Stimulated activated CD4-positive, alpha-beta T cell treated with anti-CD3 and anti-CD28 coated beads, Interleukin-1b, Interleukin-23, amount 100 ng/mL, for 4 hours (primary cell): ENCODE measurements at places on chromosomes 3 and 15.

- no peak for DNase-seq
These were observed 205.9 kb downstream of the RSL24D1 start for GRCh38 chr15:54990793-54991192.

- DNase-seq: no peak
These were observed 13.8 kb downstream of the ABTB1 start for GRCh38 chr3:127686512-127686894.

DNA sequence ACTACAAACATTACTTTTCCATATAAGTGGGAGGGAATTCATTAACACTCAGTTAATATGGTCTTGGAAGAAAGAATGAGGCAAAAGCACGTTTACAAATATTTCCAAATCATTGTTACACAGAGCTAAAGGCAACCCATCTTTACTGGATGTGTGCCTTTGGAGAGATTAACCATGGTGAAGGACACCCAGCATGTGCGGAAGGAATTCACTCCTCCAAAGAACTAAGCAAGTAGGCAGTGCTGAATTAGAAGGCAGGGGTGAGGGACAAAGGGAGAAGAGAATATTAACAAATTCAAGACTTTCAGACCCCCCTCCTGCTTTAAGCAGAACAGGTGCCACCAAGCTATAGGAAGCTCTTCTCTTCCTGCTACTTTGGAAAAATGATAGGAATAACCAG, 10.1 kb downstream of the ARPP21 start:
- no peak for DNase-seq

DNA sequence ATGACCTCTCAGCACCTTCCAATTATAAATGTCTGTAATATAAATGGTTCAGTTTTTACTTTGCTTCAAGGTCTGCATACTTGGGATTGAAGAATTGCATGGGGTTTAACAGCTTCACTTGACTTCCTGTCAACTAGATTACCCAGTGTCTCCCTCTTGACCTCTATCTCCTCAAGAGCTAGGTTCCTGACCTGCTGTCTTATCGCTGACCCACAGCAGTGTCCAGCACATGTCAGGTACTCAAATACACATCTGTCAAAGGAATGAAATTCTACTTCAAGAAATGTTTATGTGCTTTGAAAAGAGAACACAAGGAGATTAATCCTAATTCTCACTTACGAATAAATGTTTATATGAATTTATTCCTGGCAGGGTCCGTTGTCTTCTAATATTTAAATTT, 284.5 kb downstream of the SLC9A9 start:
- DNase-seq: no peak

DNA sequence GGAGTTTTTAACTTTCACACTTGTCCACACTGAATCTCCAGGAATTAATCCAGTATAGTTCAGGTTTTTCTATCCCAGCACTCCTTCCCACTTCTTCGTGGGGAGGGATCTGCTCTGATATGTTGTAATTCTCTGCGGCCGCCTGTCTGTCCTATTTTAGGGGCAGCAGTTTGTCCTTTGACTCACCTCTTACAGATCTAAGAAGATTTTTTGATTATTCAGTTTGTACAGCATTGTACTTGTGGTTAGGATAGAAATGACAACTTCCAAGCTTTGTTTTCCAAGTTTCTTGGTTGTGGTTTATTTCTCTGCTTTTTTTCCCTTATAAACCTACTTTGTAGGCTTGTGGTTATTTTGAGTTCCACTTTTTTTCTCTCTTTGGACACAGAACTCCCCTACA, 601.7 kb downstream of the SI start:
- no peak for DNase-seq

DNA sequence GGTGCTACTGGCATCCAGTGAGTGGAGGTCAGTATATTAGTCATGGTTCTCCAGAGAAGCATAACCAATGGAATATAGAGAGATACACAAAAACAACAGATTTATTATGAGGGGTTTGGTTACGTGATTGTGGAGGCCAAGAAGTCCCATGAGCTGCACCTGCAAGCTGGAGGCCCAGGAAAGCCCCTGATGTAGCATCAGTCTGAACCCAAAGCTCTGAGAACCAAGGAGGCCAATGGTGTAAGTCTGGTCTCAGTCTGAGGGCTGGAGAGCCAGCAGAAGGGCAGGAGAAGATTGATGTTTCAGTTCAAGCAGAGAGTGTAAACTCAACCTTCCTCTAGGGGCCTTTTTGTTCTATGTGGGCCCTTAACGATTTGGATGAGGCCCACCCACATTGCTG, 144.1 kb downstream of the KLF13 start:
- no peak for DNase-seq

DNA sequence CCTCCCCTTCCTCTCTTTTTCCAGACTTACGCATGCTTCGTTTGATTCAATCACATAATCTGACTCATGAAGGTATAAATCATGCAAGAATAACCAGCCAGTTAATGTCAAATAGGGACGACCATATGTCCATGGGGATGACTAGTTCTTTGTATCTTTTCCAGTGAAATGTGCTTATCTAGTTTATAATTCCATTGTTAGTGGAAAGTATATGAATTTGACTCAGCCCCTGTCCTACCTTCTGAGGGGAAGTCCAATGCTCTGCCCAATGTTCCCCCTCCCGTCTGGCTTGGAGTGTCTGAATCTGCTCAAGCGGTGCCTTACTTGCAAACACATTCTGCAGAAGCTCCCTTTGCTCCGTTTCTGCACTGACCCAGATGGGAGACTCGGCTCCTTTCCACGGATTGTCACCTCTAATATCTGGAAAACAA, 55.0 kb upstream of the EPHB3 start:
- no peak for DNase-seq

DNA sequence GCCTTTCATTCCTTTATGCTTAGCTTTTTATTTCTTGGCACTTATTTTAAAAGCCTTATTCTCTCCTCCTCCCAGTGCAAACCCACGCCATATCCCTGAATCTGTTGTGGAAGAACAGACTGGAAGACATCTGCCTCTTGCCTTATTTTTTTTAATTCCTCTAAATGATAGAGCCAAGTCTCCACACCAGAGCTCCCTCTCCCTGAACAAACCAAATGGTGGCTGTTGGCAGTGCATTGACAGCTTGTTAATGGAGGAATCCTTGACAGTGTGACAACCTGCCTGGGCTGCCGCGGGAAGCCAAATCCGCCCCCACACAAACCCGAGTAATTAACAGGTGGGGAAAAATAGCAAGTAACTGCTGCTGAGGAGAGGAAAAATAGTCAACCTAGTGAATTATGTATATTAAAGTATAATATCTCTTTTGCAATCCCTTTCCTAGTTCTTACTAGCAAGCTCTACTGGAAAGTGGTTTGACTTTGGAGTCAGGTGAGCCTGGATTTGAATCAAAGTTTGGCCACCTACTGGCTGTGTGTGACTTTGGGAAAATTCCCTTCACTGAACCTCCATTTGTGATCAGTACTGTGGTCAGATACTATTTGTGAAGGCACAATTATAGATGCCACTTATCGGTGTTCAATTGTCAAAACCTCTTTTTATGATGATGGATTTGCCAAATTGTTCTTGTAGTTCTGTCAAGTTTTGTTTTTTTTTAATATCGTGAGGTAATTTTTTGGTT, 589.6 kb downstream of the PDCD6IP start:
- DNase-seq: no peak

- DNase-seq: no peak
These were observed 202.7 kb downstream of the CNTN4 start for GRCh38 chr3:2301361-2301760.

- DNase-seq: no peak
These were observed 8.3 kb upstream of the CSPG4 start for GRCh38 chr15:75720787-75721479.

DNA sequence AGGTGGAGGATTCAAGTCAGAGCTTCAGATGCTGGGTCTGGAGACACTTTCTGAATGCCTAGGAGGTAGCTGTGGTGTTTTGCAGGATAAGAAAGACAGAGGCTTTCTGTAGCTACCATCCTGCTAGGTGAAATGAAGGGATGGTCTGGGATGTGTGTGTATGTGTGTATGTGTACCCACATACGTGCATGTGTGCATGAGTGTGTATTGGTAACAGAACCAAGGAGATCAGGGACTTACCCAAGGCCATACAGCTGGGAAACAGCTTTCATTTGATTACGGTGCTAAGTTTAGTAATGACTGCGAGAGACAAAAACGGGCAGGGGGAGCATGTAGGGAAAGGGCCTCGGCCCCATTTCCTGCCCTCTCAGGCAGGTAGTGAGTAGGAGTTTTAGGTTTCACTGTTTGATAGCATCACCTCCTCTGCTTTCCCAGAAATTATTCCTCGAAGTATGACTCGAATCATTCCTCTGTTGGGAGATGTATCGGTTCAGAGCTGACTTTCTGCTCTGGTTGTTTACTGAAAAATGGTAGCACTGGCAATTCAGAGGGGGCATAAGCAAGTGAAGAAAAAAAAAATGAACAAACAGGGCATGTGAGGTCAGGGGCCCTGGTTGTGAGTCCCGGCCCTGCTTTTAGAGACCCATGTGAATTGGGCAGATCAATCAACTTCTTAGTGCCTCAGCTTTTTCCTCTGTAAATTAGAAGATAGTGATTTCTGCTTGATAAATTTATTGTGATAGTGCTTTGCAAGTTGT, 130.7 kb downstream of the LPP start:
- peak; percentile 7 for DNase-seq

GRCh38 chr15:98997755-98998154, 9.8 kb downstream of the PGPEP1L start:
- DNase-seq: no peak

GRCh38 chr3:41331041-41331440, 131.7 kb downstream of the CTNNB1 start:
- no peak for DNase-seq

GRCh38 chr3:108322352-108322751, 26.0 kb downstream of the HHLA2 start:
- DNase-seq: peak; percentile 15

GRCh38 chr3:153670577-153670976, 450.6 kb upstream of the ARHGEF26 start:
- no peak for DNase-seq

- no peak for DNase-seq
These were observed 46.5 kb upstream of the SMAD6 start for GRCh38 chr15:66655511-66655910.

DNA sequence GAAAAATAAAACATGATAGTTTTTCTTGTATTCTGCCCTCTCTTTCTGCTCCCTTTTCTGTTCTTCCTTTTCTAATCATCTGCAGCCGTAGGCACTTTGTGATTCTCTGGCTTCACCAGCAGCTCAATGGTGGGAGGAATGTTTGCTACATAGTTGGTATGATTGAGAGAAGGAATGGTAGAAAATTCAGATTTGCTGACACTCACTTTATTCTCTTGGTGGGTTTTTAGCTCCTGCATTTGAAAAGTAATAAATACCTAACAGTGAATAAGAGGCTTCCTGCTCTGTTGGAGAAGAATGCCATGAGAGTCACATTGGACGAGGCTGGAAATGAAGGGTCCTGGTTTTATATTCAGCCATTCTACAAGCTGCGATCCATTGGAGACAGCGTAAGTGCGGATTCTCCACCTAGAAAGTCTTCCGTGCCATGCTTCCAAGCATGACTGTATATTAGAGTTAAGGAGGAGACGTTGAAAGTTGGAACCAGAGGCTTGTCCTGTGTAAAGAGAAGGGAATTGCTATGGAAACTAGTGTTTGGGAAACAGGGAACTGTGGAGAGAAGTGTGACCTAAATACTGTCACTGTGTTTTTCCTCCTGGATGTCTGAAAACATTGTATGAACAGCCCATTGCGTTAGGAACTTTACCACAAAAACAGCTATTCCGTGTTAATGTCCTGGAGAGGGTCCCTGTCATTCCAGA, 148.9 kb downstream of the ITPR1 start:
- no peak for DNase-seq

- no peak for DNase-seq
These were observed 270.5 kb upstream of the TBC1D5 start for GRCh38 chr3:18012933-18013332.

GRCh38 chr15:71747128-71748083, 62.9 kb upstream of the NR2E3 start:
- no peak for DNase-seq

GRCh38 chr3:34969513-34969912, 669.8 kb upstream of the ARPP21 start:
- DNase-seq: no peak

DNA sequence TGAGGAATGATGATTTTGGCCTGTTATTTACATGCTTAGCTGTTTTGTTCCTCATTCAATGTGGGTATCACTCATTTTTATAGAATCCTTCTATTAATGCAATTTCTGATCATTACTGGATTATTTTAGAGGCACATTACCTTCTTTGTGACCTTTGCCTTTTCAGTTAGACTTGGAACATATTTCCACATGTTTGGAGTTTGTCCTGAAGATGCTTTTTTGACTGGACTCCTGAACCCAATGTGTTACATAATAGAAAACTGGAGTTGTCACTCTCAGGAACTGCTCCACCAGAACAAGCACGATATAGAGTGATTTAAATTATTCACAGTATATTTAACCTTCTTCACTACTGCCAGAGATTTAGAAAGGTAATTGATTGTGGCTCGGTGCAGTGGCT, 59.5 kb downstream of the TP63 start:
- DNase-seq: no peak

DNA sequence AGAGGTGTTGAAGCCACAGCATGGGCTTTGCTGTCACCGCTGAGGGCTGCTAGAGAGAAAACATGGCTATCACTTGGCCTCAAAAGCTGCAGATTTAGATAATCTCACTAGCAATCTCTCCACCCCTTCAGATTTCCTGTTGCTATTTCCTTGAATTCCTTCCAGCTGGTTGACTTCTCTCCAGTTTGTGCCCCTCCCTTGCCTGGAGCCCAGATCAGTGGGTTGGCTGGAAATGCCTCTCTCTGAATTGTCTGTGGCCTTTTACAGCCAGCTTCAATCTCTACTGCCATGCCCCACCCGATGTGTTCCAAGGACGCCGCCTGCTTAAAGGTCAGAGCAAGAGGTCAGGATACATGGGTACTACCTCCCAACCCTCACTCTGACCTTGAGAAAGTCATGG, 294.1 kb downstream of the NTRK3 start:
- DNase-seq: no peak

GRCh38 chr3:184156522-184156955, 1.4 kb downstream of the DVL3 start:
- DNase-seq: no peak

- no peak for DNase-seq
These were observed 35.2 kb upstream of the SIAH2 start for GRCh38 chr3:150798122-150798618.

DNA sequence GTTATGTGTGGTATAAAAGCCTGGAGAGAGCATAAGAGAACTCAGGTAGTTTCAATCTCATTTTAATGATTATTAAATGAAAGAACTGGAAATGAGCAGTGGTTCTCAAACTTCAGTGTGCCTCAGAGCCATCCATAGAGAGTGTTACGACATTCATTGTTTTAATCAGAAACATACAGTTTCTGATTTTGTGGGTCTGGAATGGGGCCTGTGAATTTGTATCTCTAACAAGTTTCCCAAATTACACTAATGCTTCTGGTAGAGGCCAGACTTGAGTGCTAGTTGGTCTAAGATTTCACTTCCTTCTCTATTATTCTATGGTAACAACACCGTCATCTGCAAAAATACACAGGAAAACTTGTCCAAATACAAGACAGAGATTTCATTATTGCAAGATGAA, 292.0 kb upstream of the NECTIN3 start:
- no peak for DNase-seq

- no peak for DNase-seq
These were observed 286.5 kb downstream of the SQOR start for GRCh38 chr15:45921376-45921775.
